Dermis microvascular lymphatic vessel endothelial cell (primary cell): ENCODE measurements at places on chromosomes 6 and 20.
A peak's percentile ranks its signal among the peaks of the same experiment; 100 is the strongest.

- peak; percentile 6 for DNase-seq
Measured at GRCh38 chr20:53413186-53413631, 180.4 kb downstream of the ZNF217 start.

GRCh38 chr6:169566961-169567750 lies 134.7 kb downstream of the WDR27 start:
- DNase-seq = no peak

DNA sequence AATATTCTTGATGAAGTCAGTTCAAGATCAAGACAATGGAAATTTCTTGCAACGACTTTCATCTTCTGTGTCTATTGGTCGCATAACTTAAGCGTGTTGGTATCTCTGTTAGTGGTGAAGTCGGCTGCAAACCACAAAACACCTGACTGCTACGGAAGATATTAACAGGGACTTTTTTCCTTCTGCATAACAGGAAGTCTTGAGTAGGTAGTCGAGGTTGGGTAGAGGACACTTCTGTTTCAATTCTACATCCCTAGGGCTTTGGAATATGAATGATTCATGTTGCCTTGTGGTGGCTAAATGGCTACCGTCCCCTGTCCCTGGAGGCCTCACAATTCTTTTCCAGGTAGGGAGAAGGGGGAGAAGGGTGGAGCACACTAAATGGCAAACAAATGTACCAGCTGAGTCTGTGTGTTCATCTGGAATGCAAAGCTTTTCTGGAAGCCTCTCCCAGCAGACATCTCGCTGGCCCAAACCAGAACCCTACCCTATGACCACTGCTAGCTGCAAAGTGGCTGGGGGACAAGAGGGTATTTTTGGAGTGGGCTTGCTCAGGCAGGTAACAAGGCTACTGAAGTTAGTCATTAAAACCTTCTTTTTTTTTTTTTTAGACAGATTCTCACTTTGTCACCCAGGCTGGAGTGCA lies 34.6 kb upstream of the NKX2-2 start:
- no peak for DNase-seq

DNA sequence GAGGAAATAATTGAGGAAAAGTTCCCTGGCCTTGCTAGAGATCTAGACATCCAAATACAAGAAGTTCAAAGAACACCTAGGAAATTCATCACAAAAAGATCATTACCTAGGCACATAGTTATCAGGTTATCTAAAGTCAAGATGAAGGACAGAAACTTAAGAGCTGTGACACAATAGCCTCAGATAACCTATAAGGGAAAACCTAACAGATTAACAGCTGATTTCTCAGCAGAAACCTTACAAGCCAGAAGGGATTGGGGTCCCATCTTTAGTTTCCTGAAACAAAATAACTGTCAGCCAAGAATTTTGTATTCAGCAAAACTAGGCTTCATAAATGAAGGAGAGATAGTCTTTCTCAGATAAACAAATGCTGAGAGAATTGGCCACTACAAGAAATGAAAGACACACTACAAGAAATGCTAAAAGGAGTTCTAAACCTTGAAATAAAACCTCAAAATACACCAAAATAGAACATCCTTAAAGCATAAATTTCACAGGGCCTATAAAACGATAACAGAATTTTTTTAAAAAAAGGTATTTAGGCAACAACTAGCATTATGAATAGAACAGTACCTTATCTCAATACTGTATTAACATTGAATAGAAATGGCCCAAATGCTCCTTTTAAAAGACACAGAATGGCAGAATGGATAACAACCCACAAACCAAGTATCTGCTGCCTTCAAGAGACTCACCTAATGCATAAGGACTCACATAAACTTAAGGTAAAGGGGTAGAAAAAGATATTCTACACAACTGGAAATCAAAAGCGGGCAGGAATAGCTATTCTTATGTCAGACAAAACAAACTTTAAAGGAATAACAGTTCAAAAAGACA lies 9.7 kb downstream of the RNGTT start:
- no peak for DNase-seq
